ENCODE measurements at places on chromosomes 3 and 15.

DNA sequence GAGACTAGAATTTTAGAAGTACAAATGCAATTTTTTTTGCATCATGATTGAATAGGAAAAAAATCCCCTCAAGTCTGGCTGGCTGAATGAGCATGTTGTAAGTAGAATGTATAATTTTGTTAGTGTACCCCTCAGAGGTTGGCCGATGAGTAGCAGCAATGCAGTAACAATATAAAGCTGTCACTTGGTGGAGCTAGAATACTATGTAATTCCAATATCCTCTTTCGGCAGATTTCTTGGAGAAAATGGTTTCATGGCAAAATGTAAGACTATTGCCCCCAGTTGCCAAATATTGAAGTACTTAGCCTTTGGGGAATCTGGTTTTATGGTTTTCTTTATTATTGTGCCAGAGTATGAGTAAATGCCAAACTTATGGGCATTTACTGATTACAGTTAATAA lies 39.8 kb upstream of the SGO1 start:
- DNase-seq = no peak

- peak; percentile 23 for DNase-seq
Observed at GRCh38 chr3:20055020-20055775, 15.0 kb downstream of the KAT2B start.

- DNase-seq = no peak
Observed at GRCh38 chr3:32109256-32109655, 2.8 kb downstream of the GPD1L start.

GRCh38 chr3:156142702-156143101 lies 22.3 kb downstream of the KCNAB1 start:
- DNase-seq = no peak

DNA sequence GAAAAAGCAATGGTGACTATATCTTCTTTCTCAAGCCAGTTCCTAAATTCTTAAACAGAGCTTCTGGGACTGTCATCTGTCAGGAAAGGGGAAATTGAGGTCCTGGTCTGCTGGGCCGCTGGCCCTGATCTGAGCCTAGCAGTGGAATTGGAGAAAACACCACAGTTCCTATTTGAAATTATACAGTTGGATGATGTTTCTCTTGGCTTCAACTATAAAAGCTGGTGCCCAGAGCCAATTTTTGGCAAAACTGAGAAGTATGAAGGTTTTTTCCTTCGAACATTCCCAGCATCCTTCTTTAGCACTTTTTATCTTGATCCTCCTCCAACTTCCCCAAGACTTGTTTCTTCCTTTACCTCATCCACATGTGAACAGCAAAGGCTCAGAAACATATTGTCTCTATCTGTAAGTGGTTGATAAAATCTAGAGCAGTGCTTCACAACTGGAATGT lies 83.9 kb downstream of the CD47 start:
- no peak for DNase-seq

- DNase-seq = no peak
Observed at GRCh38 chr3:46955801-46956259, 20.7 kb downstream of the CCDC12 start.

- DNase-seq = no peak
Observed at GRCh38 chr15:75008221-75008625, 12.9 kb downstream of the SCAMP5 start.

- DNase-seq = no peak
Observed at GRCh38 chr3:120057626-120058025, 36.6 kb downstream of the GSK3B start.

GRCh38 chr3:58679974-58680666 lies 13.5 kb upstream of the FAM3D start:
- no peak for DNase-seq

DNA sequence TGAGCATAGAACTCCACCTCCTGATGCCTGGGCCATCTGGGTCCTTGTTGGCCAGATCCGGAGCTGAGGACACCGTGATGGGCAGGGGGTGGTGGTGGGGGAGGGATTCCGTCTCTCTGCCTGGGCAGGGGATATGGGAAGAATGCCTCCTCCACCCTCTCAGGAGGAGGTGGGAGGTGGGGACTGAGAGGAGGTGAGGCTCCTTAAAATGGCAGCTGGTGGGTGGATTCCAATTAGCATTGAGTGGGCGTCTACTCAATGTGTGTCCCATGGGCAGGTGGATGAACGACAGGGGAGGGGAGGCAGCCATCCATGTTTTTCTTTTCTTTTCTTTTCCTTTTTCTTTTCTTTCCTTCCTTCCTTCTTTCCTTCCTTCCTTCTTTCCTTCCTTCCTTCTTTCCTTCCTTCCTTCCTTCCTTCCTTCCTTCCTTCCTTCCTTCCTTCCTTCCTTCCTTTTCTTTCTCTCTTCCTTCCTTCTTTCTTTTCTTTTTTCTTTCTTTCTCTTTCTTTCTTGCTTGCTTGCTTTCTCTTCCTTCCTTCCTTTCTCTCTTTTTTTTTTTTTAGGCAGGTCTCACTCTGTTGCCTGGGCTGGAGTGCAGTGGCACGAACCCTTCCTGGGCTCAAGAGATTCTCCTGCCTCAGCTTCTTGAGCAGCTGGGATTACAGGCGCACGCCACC lies 5.0 kb downstream of the SLC28A1 start:
- DNase-seq = no peak

Measured in activated T-cell treated with anti-CD3 and anti-CD28 coated beads for 48 hours (primary cell).